ENCODE measurements at places on chromosomes 4 and X. TPM values are rescaled to one million over a fixed set of nuclear protein-coding genes. Genes with fewer than 3 reads are reported as not detected.

OSTC gene
- total RNA-seq, result 73.6 TPM

DNA sequence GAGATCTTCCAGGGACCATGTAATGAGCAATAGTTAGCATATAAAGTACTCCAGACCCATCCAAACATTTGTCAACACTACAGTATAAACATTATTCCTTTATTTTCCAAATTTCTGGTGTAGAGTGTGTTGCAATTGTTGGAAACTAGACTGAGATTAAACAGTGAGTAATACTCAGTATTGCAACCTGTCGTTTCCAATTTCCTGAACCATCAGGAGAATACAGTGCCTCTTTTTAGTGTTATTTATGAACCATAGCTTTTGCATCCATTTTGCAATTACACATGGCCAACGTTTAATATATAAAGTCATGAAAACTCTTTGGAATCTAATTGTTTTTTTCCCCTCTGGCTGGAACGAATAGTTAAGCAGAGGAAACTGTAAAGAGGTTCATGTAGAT lies 58.3 kb upstream of the DHRSX start:
- DNase-seq, result no peak

- no peak for DNase-seq
Observed at GRCh38 chr4:149291463-149291862, 524.2 kb downstream of the IQCM start.

DNA sequence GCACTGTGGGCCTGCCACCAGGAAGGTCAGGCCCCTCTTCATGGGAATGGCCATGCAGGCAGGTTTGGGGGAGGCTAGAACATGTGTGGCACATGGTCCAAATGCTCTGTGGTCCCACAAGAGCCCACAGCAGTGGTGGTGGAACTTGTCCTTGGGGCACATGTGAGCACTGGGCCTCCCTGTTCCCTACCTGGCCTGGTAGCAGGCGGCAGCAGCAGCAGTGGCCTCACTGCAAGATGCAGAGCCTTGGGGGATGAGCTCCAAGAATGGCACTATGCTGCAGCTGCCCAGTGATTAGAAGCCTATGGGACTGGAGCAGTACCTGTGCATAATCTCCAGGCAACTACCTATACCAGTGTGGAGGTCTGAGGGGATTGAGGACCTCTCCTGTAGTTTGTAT lies 197.0 kb upstream of the DCAF8L1 start:
- no peak for DNase-seq

- DNase-seq, result no peak
Observed at GRCh38 chr4:182238355-182238931, 4.8 kb upstream of the TENM3 start.

GRCh38 chrX:17859609-17860178 lies 1.4 kb downstream of the RAI2 start:
- no peak for DNase-seq

DNA sequence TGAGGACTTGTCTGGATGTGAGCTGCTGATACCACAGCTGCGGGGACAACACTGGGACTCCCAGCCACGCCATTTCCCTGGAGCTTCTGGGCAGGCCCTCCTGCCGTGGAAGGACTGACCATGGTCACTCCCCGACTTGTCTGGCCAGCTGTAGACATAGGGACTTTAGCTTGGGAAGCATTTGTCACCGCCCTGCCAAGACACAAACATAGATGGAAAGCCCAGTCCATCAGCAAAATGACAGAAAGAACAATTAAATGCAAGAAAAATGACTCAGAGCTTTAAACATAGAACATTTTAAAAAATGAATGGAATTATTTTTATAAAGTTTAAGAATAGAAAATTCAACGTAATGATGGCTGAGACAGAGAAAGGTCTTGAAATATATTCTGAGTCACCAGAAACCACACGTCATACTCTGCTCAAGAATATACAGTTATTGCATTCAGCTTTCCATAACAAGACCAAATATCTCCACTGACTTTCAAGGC lies 107.6 kb upstream of the CBR4 start:
- no peak for DNase-seq

DNA sequence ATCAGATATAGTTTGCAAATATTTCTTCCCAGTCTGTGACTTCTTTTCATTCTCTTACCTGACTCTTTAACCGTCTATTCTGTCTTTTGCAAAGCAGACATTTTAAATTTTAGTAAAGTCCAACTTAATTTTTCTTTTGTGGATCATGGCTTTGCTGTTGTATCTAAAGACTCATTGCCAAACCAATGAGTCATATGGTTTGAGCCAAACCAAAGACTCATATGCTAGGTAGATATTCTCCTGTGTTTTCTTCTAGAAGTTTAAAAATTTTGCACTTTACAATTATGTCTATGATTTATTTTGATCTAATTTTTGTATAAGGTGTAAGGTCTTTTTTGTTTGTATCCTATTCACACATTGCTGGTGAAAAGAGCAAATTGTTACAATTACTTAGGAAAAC lies 446.8 kb downstream of the ANKRD50 start:
- no peak for DNase-seq

DNA sequence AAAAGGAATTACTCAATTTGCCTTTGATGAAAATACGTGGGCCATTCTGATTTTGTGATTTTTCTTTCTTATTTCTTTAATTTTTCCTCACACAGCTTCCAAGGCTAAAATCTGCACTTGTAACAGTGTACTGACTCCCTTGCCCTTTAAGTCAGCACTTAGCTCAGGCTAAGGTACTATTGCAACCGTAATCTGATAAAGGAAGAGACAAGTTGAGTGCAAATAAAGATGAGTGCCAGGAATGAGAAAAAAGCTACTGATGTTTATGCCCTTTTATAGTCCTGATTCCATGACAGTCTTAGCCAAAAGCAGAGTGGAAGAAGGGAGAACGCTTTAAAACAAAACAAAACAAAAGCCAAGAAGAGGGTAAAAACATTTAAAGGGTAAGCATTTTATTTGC lies 6.0 kb downstream of the DMD start:
- no peak for DNase-seq

DNA sequence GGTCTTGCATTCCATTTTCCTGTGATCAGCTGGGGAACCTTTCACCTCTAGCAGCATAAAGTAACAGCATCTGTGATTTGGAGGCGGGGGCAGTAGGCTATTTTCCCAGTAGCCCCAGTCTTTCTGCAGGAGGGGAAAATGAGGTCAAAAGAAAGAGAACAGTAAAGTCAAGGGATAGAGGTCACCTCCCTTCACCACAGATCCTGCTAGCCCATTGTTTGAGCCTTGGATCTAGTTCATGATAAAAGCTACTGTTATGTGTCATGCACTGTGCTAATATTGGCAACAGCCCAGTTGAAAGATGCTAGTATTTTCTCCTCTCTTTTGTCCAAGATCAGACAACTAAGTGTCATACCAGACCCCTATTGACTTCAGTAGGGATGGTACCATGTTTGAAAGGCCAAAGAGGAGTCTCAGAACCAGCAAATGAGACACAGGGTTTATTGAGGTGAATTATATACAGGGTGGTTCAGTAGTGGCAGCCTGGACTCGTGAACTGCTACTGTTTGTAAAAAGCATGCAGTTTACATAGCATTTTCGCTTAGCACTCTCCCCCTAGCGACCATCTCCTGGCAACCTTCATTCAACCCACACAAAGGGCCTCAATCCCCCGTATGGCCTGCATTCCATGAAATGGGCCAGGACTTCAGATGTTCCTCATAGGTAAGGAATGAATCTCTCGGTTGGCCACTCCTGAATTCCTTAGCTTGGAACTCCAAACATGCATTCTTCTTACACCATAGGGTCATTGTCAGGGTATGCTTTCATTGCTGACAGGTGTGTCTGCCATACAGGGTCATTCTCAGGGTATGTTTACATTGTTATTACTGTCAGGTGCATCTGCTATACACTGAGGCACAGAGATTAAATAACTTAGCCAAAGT lies 170.0 kb upstream of the FRMPD4 start:
- no peak for DNase-seq
